NCI-H510A (cell line): ENCODE measurements at places on chromosomes 1 and 21.

- no peak for DNase-seq
Observed at GRCh38 chr1:212760126-212760823, 31.3 kb downstream of the NSL1 start.

- DNase-seq, result no peak
Observed at GRCh38 chr1:12106153-12106552, 43.0 kb downstream of the TNFRSF8 start.

DNA sequence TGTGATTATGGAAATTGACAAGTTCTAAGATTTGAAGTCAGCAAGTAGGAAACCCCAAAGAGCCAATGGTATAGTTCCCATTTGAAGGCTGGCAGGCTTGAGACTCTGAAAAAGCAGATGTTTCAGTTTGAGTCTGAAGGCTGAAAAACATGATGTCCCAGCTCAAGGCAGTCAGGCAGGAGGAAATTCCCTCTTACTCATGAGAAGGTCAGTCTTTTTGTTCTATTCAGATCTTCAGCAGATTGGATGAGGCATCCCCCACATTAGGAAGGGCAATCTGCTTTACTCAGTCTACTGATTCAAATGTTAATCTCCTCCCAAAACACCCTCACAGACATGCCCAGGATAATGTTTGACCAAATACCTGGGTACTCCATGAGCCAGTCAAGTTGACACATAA, 372.5 kb upstream of the ST6GALNAC5 start:
- no peak for DNase-seq

DNA sequence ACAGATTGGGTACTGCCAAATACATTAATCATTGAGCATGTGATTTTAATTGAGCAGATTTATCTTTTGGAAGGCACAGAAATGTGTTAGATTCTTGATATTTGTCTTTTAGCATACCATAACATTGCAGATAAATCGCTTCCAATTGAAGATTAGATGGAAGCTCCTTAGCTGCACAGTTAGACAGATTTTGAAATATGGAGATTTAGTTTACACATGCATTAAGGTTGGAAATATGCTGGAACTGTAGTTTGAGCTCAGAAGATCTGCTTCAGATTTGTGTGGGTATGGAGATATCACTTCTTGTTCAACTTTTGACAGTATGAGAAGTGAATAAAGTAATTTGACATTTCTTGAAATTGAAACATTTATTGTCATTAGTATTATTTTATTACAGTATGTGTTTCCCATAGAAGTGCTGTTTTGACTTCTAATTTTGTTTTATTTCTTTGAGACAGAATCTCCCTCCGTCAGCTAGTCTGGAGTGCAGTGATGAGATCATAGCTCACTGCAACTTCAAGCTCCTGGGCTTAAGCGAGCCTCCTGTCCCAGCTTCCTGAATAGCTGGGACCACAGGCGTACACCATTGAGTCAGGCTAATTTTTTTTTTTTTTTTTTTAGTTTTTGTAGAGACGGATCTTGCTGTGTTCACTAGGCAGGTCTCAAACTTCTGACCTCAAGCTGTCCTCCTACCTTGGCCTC, 29.1 kb downstream of the THRAP3 start:
- no peak for DNase-seq

- DNase-seq, result no peak
Observed at GRCh38 chr1:67874501-67875111, 41.3 kb upstream of the GNG12 start.

DNA sequence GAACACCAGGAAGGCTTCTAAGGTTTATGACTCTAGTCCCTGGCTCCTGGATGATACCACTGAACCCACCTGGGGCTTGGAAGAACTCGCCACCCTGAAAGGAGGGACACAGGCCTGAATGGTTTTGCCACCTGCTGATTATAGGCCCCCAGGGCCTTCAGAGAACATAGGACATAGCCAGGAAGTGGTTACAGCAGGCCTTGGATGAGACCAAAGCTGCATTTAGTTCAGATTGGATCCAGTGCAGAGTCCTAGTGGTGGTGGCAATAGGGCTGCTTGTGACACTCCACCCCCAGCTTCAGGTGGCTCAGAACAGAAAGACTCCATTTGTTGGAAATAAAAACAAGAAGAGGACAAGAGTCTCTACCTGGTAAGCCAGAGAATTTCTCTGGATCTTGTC, 101.6 kb upstream of the PLPPR5 start:
- DNase-seq, result no peak

DNA sequence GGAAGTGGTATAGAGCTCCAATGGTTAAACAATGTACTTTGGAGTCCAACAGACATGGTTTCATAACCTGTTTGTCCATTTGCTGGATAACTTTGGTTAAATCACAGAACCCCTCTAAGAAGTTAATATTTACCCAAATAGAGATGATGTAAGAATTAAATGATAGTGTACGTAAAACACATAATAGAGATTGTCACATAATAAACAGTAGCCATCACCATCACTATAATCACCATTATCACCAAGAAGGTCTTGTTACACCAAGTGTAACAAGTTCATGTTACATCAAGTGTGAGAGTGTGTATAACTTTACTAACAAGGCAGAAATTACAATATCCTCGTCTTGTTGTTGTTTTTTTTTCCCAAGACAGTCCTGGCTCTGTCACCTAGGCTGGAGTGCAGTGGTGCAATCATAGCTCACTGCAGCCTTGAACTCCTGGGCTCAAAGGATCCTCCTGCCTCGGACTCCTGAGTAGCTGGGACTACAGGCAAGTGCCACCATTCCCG, 23.3 kb downstream of the NUCKS1 start:
- no peak for DNase-seq

DNA sequence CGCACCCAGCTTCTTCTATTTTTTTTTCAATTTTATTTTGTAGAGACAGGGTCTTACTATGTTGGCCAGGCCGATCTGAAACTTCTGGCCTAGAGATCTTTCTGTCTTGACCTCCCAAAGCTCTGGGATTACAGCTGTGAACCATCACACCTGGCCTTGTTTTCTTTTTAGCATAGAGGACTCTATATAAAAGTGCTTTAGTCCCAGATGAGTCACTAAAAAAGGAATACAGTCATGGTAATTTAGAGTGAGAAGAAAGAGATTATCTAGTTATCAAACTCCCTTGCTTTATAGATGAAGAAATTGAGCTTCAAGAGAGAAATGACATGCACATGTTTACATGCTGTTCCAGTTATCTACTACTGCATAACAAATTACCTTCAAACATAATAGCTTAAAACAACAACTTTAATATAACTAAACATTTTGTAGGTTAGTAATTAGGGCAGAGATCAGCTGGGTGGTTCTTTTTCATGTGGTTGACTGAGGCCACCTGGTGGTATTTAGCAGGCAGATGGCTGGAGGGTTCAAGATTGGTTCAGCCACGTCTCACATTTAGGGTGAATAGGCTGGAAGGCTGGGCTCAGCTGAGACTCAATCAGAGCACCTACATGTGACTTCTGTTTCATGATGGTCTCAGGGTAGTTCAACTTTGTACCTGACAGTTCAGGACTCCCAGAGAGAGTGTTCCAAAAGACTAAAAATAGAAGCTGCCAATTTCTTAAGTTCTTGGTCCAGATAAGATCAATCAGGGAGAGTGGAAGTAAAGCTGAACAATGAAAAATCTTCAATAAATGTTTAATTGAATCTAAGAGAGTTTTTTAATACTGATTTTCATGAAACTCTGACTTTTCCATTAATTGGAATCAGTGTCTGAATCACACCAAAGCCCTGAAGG, 16.9 kb upstream of the MTF2 start:
- DNase-seq, result peak; percentile 35

GRCh38 chr1:21298981-21299391, 8.7 kb upstream of the ECE1 start:
- no peak for DNase-seq

GRCh38 chr1:153362187-153362775, 4.6 kb downstream of the S100A9 start:
- no peak for DNase-seq

DNA sequence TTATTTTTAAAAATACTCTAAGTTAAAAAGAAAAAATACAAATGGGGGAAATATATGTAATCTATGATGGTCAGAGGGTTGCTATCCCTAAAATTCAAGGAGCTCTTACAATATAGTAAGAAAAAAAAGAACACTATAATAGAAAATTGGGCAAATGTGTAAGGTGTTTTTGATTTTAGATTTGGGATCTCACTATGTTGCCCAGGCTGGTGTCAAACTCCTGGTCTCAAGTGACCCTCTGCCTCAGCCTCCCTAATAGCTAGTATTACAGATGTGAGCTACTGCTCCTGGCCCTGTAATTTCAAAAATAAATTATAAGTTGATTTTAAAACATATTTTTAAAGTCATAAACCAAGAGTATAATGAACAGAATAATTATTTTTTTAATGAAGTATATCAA, 45.9 kb downstream of the CDC42BPA start:
- no peak for DNase-seq

- DNase-seq, result no peak
Observed at GRCh38 chr1:220001095-220001501, 45.2 kb downstream of the EPRS1 start.

DNA sequence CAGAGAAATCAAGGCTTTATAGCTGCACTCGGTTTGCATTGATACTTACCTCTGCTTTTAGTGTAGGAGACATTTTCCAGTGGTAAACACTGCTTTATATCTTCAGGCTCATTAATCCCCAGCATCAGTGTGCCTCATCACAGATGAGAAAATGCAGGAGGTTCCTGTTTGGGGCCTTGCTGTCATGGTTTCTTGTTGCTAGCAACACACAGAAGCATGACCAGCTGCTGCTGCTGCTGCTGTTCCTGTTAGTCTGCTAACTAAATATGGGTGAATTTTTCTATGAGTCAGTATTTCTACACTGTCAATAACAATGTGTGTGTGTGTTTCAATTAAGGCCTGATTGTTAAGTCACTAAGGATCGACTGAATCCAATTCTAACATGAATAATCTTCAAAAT, 85.8 kb upstream of the RGS1 start:
- peak; percentile 66 for DNase-seq

DNA sequence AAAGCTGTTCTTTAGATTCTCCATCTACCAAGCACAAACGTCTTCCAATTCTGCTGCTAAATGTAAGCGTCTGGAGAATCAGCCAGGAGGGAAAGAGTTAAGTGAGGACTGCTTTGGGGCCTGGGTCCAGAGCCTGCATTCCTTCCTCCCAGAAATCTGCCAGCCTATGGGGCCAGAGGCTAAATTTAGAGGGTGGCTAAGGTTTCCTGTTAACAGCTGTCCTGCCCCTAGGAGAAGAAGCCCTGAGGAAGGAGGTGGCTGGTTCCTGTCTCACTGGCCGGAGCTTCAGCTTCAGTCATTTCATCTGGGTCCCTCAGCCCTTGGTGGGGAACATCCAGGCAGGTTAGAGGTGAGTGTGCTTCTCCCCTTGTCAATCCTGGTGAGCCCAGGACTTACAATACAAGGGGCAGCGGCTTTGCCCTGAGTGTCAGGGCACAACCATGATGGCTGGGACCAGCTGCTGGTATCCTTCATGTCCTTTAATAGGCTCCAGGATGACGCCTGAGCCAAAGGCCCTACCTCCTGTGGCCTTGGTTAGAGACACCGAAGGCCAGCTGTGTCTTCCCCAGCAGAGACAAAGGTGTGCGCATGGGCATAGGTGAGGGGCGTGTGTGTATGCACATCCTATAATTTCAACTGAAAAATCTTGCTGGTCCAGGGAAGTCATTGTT, at the start of gene STYXL2:
Gene STYXL2 (plus strand): TSS at position 230 of the 671 bp plus-strand sequence. CDS start 775 bp downstream, outside the sequence.
- no peak for DNase-seq

DNA sequence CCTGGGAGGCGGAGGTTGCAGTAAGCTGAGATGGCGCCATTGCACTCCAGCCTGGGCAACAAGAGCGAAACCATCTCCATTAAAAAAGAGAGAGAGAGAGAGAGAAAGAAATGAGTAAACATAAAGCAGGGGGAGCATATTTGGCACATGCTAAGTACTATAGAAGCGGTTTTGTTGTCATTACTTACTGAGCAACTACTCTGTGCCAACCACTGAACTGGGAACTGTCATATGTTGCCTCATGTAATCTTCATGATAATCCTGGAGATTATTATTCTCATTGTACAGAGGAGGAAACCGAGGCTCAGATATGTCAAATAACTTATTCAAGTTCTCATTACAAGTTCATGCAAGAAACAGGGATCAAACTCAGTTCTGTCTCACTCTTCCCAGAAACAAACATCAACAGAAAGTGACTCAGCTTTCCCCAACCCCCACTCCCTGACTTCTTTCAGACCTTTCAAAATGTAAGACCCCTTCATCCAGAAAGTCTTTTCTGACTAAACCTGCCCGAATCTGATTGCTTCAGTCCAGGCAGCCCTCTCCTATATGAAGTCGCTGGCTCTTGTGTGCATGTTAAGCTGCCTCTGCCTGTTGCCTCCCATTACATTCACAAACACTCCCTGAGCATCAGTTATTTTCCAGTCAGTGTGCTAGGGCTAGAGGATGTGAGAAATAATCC, 23.5 kb downstream of the LAMB3 start:
- no peak for DNase-seq

DNA sequence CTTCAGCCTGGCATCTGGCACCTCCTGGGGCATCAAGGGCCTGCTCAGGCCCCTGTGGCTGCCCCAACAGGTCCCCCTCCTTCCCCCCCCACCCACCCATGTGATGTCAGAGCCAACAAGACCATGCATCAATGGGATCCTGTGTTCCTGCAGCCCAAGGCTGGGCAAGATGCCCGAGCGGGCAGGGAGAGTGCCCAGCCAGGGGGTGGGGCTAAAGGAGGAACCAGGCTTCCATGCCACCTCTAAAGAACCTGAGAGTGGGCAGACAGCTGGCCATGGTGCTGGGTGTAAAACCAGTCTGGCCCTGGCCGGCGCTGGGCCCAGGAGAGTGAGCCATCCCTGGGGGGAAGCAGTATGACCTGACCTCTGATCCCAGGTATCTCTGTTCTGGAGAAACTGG, 7.6 kb downstream of the COL16A1 start:
- no peak for DNase-seq

DNA sequence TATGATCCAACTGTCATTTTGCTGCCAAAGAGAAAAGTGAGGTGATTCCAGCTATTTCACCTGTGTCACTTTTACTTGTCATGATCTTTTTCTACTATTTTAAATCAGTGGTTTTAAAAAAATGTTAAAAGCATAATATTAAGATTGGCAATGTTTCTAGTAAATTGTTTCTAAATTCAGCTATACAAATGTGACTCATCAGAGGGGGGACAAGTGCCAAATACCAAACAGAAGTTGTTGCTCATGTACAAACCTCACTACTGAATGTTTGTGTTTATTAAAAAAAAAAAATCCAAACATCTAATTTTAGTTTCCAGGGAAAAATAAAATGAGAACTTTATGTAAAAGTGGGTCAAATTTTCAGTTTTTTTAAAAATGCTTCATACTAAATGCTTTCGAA, 346.2 kb upstream of the SNX7 start:
- no peak for DNase-seq

DNA sequence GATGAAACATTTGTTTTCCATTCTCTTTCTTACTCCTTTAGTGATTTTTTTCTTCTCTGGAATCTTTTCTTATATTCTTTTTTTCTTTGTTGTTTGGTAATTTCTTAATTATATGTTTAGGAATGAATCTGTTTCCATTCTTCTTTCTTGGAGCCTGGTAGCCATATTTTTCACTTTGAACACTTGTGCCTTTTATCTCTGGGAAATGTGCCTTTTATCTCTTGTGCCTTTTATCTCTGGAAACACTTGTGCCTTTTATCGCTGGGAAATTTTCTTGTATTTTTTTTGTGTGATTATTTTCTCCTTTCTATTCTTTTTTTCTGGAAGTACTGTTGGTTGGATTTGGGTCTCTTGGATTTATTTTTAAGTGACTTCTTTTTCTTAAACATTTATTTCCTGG, 118.2 kb downstream of the LEPR start:
- DNase-seq, result no peak
